MG63 (cell line): ENCODE measurements at places on chromosomes 16 and 17. TPM values are rescaled to one million over a fixed set of nuclear protein-coding genes. Genes with fewer than 3 reads are reported as not detected.

DNA sequence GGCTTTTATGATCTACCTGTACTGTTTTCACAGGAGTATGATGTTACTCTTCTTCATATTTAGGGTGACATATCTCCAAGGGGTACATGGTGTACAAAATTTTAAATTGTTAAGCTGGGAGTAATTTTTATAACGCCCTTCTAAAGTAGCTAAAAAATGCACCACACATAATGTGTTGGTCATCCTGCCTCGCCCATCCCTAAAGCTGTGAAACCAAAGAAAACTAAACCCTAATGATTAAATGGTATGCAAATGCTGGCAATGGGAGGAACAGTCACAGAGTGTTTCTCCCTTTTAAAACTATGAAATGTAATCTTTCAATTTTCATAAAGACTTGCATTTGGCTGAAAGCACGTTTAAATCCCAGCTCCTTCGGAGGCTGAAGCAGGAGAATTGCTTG lies 2.0 kb upstream of the KRT24 start:
- DNase-seq = no peak

DNA sequence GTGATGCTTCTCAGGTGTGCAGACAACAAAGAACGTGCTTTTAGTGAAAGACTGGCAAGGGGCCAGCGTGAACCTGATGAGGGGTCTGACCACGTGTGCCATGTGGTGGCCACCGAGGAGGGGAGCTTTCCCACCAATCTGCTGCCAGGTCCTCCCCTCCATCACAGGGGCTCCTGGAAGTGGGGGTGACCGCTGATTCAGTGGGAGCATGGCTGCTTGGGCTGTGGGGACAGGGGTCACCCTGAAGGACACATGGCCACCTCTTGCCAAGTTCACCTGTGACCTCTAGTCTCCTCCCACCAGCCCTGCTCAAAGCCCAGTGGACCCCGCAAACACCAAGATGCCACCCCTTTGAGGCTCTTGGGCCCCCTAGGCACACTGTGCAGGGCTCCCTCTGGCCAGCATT lies 37.9 kb upstream of the MTSS2 start:
- no peak for DNase-seq

MPP2 gene
- 1.0 and 3.7 TPM in 2 replicates for total RNA-seq

- DNase-seq = no peak
Measured at GRCh38 chr17:80708480-80708879, 163.8 kb downstream of the RPTOR start.

GRCh38 chr17:42287305-42287976 lies 857 bp upstream of the STAT5A start:
- peak; percentile 60 for DNase-seq

DNA sequence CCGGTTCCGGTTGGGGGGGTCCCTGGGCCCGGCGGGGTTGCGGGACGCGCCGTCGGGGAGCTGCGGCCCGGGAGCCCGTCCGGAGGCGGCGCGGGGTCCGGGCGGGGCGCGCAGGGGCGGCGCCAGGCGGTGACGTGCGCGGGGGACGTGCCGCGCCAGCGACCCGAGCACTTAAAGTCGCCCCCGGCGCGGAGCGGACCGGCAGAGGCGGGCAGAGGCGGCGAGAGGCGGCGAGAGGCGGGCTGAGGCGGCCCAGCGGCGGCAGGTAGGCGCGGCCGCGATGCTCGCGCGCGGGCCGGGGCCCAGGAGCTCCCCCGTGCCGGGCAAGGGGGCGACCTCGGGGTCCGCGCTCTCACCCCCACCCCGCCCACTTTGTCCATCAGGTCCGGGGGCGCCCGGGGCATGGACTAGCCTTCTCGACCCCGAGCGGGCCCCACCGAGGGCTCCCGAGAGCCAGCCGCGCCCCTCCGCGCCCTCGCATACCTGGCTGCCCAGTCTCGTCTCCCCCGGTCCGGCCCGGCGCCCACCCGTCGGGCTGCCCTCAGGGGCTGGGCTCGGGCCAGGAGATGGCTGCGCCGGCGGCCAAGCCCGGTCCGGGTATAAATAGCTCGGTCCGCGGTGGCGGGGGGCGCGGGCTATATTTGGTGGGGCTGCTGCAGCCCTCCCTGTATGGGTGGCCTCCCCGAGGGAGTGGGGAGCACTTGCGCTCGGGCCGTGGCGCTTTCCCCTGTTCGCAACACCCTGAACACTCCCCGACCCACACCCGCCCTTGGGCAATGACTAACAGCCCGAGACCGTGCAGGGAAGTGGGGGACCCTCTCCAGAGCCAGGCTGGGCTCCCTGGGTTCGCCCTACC lies at the start of gene SLC16A3:
Gene SLC16A3 (plus strand): TSS at position 201 of the 856 bp plus-strand sequence. CDS start 6,967 bp downstream, outside the sequence.
- peak; percentile 85 for DNase-seq

DNA sequence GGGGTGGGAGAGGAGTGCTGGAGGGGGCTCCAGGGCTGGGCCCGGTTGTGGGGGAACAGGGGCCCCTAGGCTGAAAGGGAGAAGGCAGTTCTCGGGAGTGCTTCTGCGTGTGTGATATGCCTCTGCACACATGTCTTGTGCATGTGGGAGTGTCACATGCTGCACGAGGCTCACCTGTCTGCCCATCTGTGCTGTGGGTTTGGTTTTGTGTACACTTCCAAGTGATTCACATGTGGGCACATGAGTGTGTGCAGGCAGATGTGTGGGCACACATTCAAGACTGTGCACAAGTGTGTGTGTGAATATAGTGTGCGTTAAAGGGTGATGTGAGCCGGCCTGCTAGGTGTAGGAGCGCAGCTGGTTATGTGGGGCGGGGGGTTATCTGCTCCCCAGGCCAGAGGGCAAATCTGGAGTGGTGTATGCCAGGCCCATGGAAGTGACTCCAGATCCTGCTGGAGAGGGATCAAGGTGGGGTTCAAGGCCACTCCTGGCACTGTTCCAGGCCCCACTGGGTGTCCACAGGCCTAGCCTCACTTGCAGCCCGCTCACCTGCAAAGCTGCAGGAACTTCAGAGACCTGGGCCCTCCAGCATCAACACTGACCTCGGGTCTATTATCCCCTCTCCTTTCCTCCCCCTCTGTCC lies 3.8 kb upstream of the BAHCC1 start:
- no peak for DNase-seq

DNA sequence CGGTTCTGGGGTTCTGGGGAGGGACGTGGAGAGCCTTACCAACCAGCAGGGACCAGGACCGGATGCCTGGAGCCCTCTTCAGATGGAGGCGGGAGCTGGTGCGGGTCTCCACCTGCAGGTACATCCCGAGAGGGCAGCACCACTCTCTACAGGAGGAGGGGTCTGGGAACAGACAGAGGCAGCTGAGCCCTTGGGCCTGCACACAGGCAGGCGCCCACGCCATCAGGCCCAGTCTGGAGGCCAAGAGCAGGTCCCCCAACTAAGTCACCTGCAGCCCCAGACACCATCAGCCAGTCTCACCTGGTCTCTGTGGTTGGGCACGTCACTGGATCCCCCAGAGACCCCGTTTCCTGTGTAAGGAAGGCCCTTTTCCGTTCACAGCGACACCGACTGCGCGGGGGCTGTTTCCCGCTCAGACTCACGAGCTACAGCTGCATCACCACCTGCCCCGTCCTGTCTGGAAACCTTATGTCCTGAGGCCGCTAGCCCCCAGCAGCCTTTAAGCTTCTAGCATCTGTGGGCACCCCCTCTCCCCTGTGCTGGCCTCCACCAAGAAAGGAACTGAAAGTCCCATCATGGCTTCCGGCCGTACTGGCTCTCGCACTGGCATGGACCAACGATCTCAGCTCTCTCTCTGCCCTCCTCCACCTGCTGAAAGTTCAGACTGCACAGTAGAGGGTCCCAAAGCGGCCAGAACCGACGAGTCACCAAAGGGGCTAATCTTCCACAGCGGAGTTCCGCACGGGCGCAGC lies 1.2 kb downstream of the CYBC1 start:
- DNase-seq = no peak

DNA sequence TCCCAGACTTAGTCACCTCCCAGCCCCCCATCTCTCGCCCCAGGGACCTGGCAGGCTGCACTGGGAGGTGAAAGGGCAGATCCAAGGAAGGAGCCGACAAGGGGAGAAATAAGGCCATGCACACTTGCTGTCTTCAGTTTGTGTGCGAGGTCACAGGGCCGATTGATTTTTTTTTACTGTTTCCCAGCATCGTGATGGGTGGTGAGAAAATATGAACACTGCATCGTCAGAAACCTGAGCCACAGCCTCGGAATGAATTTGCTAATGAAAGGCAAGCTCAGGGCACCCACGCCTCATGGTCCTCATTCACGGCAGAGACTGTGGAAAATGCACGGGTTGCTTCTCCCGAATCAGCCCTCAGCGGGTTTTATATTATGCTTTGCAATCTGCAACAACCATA lies 98.0 kb downstream of the SOCS1 start:
- no peak for DNase-seq

GRCh38 chr16:24976061-24976779 lies 38.9 kb downstream of the ARHGAP17 start:
- no peak for DNase-seq

DNA sequence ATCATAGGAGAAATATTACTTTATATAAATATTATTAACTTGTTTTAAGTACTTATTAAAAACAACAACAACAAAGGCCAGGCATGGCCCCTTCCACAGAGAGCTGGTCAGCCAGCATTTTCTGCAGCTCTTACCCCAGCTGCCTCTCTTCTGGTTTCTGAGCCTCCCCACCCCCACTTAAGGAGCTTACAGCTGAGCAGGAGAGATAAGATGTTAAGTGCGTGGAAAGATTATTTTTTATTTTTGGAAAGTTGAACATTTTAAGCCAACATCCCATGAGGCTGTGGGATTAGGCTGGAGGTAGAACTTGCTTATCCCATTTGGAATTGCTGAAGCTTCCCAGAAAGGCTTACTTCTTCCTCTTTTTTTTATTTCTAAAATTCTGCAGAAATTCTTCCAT lies 401.2 kb downstream of the SEC14L1 start:
- DNase-seq = no peak

GRCh38 chr16:578870-579405 lies 9.2 kb downstream of the PIGQ start:
- peak; percentile 38 for DNase-seq

CCL17 gene
- total RNA-seq = not detected in 2 replicates

DNA sequence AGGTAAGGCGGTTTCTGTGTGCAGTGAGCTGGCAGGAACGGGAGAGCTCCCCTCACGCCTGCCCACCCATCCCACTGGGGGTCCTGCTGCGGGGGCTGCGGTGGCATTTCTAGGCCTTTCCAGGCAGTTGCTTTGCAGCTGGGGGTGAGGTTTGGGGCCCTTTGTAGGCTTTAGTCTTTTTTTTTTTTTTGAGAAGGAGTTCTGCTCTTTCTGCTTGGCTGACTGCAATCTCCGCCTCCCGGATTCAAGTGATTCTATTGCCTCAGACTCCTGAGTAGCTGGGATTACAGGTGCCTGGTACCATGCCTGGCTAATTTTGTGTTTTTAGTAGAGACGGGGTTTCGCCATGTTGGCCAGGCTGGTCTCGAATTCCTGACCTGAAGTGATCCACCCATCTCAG lies 11.1 kb downstream of the TSC2 start:
- no peak for DNase-seq

SYNGR3 gene
- total RNA-seq = 0.07 TPM in 1 of 2 replicates, not detected in the other

HOXB3 gene
- total RNA-seq = 2.1 and 4.6 TPM in 2 replicates

DNA sequence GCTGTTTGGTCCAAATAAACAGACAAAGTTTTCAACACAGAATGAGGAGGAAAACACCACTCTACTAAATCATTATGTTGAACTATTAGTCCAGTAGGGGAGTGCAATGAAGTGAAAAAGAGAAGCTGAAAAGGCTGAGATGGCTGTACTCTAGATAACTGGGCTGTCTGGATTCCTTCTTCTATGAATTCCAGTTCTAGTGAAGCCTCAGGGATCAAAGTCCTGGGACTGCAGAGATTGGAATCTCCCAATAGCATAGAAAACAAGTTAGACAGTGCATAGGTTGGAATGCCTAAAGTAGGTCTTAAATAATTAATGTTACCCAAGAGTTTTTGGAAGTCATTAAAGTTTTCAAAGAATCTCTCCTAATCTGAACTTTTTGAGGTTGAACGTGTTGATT lies 59.9 kb downstream of the LGALS9 start:
- DNase-seq = no peak

DNA sequence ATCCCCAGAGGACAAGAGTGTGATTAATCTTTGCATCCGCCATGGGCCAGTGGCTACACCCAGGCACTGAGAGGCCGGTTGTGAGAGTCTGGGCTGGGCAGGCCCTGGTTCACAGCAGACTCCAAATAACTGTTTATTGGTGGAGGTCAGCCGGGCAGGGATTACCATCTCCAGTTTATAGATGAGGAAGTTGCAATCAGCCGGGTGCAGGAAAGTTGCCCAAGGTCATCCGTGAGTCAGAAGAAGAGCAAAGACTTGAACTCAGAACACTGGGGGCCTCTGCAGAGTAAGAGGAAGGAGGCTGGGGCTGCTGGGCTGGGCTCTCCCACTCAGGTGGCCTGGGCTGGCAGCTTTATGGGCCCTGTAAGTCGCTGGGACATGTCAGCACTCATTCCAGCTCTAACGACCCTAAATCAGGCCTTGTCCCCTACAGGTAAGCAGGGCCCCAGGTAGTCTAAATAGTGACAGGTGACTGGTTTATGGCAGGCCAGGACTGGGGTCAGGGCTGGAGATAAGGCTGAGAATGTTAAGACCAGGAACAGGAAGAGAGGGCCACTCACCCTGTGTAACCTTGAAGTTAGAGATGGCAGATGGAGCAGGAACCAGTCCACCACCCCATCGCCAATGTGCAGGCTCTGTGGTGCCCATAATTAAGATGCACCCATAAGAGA lies 2.1 kb upstream of the CA4 start:
- no peak for DNase-seq

RNF135 gene
- 16.4 and 20.2 TPM in 2 replicates for total RNA-seq

DNA sequence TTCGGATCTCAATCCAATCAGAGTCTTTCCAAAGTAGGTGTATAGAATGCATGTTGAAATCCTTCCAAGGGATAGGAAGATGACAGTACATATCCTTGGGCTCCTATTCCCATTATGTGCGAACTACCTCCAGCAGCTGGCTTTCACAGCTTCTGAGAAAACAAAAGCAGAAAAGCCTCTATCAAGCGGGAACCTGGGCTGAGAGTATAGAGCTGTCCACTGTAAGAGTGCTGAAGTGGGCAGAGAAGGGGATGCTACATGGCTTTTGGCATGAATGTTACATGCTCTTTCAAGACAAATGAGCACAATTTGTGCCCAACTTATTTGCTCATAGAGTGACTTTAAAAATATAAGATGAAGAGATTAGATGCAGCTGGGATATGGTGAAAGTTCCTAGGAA lies 993.5 kb downstream of the CDH8 start:
- no peak for DNase-seq

DNA sequence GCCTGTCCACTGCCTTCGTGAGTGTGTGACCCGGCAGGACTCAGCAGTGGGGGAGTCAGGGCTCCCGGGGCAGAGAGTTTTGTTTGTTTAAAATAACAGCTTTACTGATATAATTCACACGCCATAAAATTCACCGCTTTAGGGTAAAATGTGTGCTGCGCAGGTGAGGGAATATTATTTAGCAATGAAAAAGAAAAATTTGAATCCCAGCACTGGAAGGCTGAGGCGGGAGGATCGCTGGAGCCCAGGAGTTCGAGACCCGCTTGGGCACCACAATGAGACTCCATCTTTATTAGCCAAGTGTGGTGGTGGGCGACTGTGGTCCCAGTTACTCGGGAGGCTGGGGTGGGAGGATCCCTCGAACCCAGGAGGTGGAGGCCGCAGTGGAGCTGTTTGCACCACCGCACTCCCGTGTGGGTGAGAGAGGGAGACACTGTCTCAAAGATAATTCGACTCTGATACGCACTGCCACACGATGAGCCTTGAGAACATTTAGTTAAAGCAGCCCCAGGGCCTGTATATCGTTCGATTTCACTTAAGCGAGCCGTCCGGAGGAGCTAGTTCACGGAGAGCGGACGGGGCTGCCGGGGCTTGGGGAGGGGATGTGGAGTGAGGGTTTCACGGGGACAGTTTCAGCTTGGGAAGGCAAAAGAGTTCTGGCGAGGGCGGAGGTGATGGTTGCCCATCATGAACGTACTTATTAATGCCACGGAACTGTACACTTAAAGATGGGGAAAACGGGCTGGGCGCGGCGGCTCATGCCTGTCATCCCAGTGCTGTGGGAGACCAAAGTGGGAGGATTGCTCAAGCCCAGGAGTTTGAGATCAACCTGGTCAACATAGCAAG lies 10.2 kb downstream of the TELO2 start:
- DNase-seq = no peak
